ENCODE measurements at places on chromosomes 6 and 20. TPM values are rescaled to one million over a fixed set of nuclear protein-coding genes. Genes with fewer than 3 reads are reported as not detected.

GRCh38 chr20:10075606-10076005 lies 40.8 kb downstream of the ANKEF1 start:
- no peak for DNase-seq

DNA sequence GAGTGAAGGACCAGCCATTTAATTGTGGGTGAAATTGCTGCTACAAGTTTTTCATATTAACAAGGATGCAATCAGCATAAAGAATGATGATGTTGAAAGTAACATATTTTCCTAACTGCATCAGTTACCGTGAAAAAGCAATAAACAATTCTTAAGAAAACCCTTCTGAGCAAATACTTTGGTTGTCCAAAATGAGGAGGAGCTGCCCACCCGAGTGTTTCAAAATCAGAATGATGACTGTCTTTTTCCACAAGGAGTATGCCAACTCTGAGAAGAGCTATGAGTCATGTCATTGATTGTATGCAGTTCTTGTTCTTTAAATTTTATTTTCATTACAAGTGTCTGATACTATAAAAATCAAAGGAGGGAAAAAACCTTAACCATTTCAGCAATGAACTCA lies 470.5 kb downstream of the COL12A1 start:
- DNase-seq: no peak

- DNase-seq: peak; percentile 74
These were observed 7.3 kb downstream of the SIM1 start for GRCh38 chr6:100457311-100457990.

GRCh38 chr6:158293122-158293521 lies 19.1 kb upstream of the TULP4 start:
- DNase-seq: no peak

- DNase-seq: no peak
These were observed 326.2 kb upstream of the PRDM1 start for GRCh38 chr6:105759946-105760345.

The RNF39 gene
- 0.14 TPM for total RNA-seq
